ENCODE measurements at places on chromosomes 3 and 15. TPM values are rescaled to one million over a fixed set of nuclear protein-coding genes. Genes with fewer than 3 reads are reported as not detected.

Gene SPTBN5
- total RNA-seq, result 1.1 TPM

Gene TMA7
- total RNA-seq, result 356 TPM

Gene KBTBD12
- total RNA-seq, result not detected

Gene SLC51B
- total RNA-seq, result not detected

Gene GALNT15
- 10.2 TPM for total RNA-seq

Gene PLA1A
- not detected for total RNA-seq

DNA sequence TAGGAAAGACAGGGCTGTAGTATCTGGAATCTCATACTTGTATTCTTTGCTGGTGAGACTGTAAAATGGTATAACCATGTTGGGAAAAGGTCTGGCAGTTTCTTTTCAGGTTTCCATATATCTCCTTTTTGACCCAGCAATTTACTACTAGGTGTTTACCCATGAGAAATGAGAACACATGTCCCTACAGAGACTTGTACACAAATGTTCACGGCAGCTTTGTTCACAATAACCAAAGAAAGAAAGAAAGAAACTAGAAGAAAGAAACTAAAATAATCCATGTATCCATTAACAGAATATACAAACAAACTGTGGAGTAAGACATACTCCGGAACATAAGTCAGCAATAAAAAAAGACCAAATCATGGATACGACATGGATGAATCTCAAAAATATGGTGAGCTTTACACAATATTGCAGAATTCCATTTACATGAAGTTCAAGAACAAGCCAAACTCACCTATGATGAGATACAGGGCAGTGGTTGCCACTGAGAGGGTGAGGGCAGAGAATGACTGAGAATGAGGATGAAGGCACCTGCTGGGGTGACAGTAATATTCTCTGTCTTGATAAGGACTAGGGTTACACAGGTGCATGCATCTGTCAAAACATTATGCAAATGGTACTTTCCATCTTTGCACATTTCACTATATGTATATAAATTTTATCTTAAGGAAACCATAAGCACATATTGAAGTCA lies 2.7 kb downstream of the RFTN1 start:
- no peak for DNase-seq

DNA sequence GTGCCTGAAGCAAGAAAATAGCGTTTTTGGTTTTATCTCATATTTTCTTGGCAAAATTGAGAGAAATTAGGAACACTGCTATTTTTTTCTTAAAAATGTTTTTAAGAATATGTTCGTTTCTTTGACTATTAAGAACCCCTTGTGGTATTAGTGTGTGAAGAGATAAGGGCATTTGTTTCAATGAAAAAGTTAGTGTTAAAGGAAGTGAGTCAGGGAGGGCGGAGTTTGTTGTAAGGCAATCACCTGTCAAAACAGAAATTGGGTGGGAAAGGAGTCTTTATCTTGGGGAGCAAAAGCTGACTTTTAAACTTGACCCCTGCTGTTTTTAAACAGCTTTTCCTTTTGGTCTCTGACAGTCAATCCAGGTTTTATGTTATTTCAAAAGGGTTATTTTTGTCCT lies 4.2 kb downstream of the RAP2B start:
- peak; percentile 49 for DNase-seq

DNA sequence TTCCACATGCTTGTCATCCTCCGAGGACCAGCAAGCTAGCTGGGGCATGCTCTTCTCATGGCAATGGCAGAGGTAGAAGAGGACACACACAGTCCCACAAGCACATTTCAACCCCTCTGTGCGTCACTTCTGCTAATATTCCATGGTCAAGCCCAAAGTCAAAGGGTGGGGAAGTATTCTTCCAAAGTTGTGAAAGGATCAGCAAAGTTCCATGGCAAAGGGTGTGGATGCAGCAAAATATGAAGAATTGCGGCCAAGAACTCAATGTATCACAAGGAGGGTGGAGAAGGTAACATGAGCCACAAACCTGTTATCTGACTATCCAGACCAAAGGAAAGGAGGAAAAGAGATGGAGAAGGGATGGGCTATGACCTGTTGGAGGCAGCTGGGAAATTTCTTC lies 71.2 kb upstream of the SNRK start:
- DNase-seq, result no peak

- peak; percentile 87 for DNase-seq
These were observed 14.7 kb downstream of the CCR1 start for GRCh38 chr3:46193436-46193835.

DNA sequence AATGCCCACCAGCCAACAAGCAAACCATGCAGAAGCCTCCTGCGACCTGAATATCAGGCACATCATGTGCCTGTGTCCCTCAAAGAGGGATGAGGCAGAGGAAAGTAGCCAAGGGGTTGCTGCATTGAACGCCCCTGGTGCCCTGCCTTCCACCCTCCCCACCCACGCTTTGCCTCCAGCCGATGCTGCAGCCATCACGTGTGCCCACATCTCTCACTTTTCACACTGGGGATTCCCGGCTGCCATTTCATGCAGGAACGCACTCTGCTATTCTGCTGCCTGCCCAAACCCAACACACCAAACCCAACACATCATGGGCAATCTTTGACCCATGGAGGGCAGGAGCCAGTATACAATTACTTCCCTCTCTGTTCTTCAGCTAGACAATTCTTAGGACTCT lies 462.2 kb upstream of the PROK2 start:
- no peak for DNase-seq

- DNase-seq, result peak; percentile 76
These were observed 471.8 kb downstream of the MFSD1 start for GRCh38 chr3:159273608-159274007.

- no peak for DNase-seq
These were observed 2.2 kb upstream of the MUSTN1 start for GRCh38 chr3:52836986-52837385.

DNA sequence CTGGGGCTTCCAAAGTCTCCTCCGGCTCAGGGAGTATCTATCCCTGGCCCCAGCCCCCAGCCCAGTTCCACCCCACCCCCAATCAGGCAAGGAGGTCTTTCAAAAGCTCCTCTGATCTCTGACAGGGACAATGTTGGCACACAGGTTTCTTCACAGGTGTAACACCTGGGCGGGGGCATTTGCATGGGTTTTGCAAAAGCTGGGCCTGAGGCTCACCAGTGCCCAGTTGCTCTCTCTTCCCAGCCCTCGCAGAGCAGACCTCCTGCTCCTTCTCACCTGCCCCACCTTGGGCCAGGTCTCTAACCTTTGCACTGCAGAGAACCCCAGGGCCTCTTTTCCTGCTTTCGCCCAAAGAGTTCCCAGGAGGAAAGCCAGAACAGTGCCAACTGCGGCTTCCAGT lies 8.6 kb upstream of the CSK start:
- no peak for DNase-seq

GRCh38 chr3:160473978-160474377 lies 24.4 kb upstream of the TRIM59 start:
- peak; percentile 72 for DNase-seq

DNA sequence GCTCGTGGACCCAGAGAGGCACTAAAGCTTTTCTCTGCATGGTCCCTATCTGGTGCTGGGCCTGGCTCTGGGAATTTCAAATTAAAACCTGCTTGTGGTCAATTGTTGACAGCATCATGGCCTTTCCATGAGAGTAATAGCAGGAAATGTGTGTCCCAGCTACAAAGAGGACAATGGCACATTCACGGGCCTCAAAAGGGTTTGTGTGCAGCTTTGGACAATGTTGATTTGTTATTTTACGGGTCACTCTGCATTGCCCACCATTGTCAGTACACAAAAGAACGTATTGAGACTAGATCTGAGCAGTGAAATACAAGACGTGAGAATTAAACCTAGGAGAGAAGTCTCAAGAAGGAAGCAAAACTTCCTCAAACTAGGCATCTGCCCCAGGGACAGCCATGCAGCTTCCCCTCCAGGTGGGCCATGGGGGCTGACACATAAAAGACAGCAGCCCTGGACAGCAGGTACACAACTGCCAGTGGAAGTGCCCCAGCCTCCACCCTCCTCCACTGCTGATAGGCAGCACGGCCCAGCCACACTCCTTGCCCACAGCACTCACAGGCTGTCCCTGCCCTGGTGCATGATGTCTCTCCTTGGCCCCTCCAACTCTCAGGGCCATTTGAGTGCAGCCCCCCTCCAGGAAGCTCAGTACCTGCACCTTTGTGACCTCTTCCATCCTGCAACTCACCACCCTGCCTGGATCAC lies 15.9 kb upstream of the LTF start:
- DNase-seq, result no peak

GRCh38 chr3:55935241-55935640 lies 448.1 kb upstream of the WNT5A start:
- no peak for DNase-seq

GRCh38 chr3:50192689-50193141 lies 1.3 kb downstream of the GNAT1 start:
- DNase-seq, result peak; percentile 68

DNA sequence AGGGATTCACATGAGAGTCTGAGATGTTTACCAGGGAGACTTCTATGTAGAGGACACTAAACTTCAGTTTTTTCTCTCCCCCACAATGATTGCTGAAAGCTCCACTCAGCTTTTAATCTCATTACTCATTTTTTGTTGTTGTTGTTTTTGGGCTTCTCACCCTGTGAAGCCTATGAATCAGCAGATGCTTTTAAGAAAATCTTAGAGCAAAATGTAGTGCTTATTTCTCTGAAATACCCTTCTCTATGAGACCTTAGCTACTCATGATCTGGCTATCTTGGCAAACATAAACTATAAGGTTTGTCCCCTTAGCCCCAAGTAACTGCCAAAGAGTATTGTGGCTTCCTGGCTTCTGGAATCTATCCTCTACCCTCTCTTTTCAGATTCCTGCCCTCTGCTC lies 537.3 kb downstream of the OCA2 start:
- no peak for DNase-seq

GRCh38 chr3:48222616-48223513 lies at the start of gene CAMP:
Gene CAMP, plus strand, starts transcription at chr3:48223495. Its CDS starts 17 bp downstream, at chr3:48223512.
- DNase-seq, result peak; percentile 98

DNA sequence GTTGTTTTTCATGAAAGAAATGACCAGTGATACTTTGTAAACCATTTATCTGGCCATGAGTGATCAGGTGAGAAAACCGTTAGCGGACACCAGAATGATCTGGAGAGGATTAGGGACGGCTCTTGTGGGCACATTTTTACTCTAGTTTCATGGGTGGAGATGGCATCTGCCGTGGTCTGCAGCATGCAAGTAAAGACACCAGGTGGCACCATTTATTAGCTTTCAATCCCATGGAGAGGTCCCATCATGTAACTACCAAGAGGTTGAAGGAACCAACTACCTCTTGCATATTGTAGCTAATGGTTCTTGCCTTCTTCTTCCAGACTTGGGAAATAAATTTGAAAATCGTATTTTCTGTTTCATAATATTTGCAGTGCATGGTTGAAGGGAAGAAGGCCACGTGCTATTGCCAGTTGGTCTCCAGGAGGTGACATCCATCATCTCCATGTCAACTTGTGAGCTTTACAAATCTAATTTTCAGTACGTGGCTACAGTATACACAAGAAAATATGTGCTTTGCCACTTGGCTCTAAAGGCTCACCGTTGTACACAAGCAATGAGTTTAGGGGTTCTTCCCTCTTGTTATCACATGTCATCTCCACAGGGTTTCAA lies 1.5 kb upstream of the MAPKBP1 start:
- DNase-seq, result peak; percentile 79

DNA sequence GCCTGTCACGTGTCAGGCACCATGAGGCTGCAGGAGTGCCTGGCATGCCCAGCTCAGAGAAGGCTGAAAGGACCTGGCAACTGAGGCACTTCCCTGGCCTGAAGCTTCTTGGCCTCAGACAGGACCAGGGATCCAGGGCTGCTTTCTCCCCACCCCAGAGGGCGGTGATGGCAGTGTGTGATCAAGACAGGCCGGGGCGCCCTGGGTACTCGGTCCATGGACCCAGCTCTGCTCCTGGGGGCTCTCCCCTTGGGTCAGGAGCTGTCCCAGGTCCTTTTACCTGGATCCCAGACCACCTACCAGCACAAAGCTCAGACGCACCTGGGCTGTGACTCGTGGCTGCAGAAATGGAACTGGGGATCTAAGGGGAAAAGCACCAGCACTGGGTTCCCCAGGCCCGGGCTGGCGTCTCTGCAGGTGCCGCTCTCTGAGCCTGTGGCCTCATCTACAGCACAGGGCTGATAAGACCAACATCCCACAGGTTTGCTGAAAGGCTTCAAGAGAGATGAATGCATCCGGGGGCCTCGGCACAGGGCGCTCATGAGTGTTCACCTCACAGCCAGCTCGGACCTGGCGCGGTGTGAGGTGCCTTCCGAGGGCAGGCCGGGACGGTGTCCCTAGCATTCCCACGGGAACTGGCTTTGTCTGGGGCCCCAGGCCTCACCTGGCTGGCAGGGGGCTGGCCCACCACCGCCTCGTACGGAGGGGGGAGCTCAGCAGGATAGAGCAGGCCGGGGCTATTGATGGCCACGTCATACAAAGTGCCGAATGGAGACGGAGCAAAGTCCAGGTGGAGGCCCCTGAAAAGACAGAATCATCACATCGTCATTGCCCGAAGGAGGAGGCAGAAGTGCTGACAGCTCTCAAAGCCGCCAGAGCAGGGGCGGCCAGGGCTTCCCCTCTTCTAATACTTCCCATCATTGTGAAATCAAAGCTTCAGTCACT lies 133.6 kb downstream of the NSMCE3 start:
- DNase-seq, result no peak

- no peak for DNase-seq
These were observed 59.6 kb upstream of the NEDD4 start for GRCh38 chr15:56053046-56053400.

All from MCF 10A (cell line).